ENCODE measurements at places on chromosomes 12 and 14.

DNA sequence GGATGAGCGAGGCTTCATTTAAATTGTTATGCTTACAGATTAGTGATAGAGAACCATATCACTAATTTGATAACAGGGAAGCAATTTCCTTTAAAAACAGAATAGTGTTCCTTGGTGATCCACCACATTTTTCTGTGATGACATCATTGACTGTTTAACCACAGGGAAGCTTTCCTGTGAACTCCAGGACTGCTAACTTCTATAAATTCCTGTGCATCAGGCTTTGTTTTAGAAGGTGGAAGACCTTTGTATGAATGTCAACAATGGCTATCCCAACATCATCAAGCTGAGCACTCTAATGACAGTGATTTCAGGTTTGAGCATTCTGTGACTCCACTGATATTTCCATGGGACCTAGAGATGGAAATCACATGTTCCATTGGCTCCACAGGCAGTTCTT, 177.1 kb downstream of the RMST start:
- DNase-seq: no peak

DNA sequence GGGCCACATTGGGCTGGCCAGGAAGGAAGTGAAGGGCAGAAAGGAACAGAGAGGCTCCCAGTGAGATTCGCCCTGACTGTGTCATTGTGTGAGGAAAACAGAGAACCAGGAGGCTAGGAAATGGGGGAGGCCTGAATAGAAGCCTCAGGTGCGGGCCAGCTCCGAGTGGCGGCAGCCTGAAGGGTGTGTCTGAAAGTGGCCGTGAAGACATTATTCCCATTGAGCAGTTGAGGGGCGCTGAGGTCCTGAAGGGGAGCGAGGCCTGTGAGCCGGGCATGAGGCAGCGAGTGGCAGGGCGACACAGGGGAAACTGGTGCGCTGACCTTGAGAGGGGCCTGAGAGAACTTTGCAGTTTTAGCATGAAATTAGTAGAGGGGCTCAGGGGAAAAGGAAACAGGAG, 6.9 kb downstream of the CLBA1 start:
- no peak for DNase-seq

GRCh38 chr12:20486233-20486632, 117.9 kb downstream of the PDE3A start:
- DNase-seq: no peak

DNA sequence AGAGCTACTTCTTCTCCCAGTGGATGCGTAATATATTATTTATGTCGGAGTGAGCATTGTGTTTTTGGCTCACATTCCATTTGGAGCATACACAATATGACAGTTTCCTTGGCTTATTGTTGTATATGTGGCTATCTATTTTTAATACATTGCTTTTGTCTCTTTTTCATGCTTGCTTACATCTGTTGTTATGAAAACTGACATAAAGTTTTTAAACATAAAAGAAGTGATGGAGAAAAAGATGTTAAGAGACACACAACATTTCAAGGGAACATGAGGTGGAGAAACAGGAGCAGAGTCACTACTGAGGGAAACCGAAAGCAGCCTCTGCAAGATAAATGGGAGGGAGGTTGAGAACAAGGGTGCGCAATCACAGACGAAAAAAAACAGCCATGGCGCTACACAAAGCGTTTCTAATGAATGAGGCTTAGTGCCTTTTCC, 228.4 kb upstream of the NPAS3 start:
- no peak for DNase-seq

- no peak for DNase-seq
These were observed 70.3 kb downstream of the PITPNM2 start for GRCh38 chr12:123080634-123081033.

Measured in stimulated activated CD4-positive, alpha-beta T cell treated with anti-CD3 and anti-CD28 coated beads, Interleukin-1b, Interleukin-23, amount 100 ng/mL, for 48 hours (primary cell).